ENCODE measurements at places on chromosomes 7 and 10.

GRCh38 chr10:97718659-97719142 lies 5.2 kb downstream of the MARVELD1 start:
- DNase-seq: peak; percentile 49

DNA sequence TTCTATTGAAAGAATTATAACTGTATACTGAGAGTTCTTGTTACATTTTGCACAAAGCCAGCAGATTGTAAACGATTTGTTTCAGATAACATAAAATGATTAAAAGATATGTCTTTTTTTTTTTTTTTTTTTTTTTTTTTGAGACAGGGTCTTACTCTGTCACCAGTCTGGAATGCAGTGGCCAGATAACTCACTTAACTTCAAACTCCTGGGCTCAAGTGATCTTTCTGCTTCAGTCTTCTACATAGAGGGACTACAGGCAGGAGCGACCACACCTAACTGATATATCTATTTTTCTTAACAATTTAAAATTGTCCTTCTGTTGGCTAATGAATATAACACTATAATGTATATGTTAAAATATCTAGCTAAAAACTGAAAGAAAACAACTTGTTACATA lies 317.3 kb upstream of the CACNA2D1 start:
- no peak for DNase-seq

DNA sequence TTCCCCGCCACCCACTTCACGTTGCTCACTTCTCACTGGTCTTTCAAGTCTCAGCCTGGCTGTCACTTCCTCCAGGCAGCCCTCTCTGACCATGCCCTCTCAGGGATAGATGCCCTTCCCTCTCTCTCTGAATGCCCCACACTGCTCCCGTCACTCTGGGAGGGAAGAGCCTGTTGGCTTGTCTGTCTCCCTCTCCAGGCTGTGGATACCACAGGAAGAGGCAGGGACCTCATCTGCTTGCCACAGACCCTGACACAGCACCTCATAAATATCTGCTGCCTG lies 93.1 kb downstream of the OAT start:
- no peak for DNase-seq

GRCh38 chr10:73586583-73586984 lies 4.6 kb downstream of the USP54 start:
- peak; percentile 83 for DNase-seq

DNA sequence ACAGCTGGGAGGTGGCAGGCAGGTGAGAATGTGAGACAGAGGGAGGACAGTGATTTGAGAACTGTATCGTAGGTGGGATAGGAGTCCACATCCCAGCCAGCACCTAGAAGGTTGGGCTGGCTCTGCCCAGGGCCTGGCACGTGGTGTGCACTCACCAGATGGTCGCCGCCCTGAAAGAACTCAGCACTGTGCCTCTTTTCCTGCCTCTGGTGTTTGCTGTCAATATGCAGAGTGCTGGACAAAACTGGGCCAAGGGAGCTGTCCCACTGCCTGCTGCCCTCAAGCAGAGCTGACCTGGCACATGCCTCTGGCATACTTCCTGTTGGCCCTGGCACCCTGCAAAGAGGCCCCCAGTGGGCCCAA lies 36.8 kb downstream of the CHST3 start:
- no peak for DNase-seq

DNA sequence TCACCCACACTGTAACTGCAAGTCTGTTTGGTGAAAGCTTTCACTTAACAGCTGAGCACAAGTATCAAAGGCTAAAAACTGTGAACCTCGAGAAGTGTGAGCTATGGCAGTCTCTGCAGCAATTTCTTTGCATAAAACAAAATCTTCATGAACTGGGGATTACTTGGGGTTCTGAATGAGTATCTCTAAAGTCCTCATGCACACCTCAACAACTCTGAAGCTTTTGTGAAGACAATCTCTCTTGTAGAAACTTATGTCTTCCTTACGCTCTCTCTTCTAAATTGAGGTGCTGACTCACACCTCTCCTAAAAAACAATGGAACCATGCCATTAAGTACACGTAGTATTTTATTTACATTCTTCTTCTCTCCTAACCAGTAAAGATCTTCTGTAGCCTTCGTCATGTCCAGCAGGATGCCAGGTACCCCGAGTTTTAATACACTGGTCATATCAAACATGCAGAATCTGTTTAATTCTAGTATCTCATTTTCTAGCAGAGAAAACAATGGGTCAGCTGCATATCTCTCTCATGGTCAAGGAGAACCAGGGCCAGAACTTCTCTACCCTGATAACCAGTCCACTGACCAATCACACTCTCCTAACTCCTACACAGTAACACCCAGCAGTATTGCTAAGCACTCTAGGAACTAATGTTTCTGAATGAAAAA lies 76.9 kb downstream of the UBE2H start:
- DNase-seq: peak; percentile 64

GRCh38 chr7:151201751-151202150 lies 8.5 kb downstream of the H2BK1 start:
- no peak for DNase-seq

- DNase-seq: no peak
These were observed 6.5 kb downstream of the STAMBPL1 start for GRCh38 chr10:88886557-88886956.

- peak; percentile 41 for DNase-seq
These were observed 61.8 kb upstream of the SP4 start for GRCh38 chr7:21365866-21366624.

- no peak for DNase-seq
These were observed 4.8 kb upstream of the KNDC1 start for GRCh38 chr10:133154996-133155778.

GRCh38 chr10:130440971-130441370 lies 304.8 kb downstream of the GLRX3 start:
- DNase-seq: no peak

GRCh38 chr7:51249991-51250390 lies 66.6 kb downstream of the COBL start:
- DNase-seq: no peak

GRCh38 chr10:128070161-128070560 lies 56.1 kb downstream of the MKI67 start:
- no peak for DNase-seq

DNA sequence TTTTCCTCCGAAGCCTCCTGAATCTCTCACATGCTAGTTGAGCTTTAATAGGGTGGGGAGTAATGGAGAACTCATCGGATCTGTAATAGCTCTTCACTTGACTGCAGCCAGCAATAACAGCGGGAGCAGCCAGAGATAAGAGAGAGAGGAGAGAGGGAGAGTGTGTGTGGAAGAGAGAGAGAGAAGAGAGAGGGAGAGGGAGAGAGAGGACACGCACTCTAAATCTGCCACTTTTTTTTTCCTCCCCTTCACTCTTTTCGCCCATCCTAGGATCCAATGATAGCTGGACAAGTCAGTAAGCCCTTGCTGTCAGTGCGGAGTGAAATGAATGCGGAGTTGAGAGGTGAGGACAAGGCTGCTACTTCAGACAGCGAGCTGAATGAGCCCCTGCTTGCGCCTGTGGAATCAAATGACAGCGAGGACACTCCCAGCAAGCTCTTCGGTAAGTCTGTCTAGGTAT lies 107.9 kb downstream of the POU6F2 start:
- DNase-seq: no peak

DNA sequence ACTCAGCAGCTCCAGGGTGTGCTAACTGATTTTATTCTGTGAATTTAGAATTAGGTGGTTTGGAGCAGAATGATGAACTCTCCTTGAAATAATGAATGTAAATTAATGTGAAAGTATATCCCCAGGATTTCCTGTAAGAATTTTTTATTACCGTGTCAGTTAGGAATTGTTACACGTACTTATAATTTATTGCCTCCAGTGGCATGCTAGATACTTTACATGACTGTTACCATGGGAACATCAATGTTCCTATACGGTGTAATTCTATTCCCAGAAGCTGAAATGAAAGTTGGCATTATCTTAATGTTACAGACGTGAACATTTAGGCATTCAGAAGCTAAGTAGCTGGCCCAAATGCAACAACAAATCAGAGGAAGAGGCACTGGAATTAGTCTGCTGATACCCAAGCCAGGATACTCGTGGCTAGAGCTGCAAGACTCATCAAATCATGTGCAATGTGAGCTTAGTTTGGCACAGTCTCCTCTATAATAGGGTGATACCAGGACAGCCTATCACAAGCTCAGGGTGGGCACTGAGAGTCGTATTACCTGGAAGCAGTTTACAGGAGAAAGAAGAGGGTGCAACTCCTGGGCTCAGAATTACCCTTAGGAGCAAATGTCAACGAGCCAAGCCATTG lies 30.0 kb upstream of the PRKAR2B start:
- DNase-seq: peak; percentile 9
